ENCODE measurements at places on chromosomes 4 and X.

DNA sequence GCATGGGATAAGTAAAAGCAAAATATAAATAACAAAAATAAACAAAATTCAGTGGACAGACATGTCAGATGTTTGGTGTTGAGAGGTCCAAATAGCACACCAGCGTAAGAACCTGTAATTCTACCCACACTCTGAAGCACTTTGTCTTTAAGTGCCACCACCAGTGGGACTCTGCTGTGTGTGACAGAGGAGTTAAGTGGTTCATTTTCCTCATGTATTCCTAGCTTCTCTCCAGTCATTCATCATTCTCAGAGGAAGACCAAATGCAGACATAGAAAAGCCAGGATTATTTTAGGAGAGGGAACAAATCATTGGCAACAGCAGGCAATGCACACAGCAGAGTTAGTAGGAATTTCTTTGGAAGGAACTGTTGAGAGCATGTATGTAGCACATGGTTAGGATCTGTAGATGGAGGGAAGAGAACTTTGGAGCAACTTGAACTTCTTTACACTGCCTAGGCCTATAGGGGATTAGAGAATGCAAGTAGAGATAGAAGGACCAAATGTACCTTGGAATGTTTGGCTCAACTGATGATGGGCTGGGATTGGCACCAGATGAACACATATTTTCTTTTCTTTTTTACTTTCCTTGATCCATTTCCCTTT lies 43.0 kb upstream of the ARHGAP24 start:
- no peak for DNase-seq

GRCh38 chr4:26893491-26893890 lies 32.9 kb downstream of the STIM2 start:
- DNase-seq = no peak

DNA sequence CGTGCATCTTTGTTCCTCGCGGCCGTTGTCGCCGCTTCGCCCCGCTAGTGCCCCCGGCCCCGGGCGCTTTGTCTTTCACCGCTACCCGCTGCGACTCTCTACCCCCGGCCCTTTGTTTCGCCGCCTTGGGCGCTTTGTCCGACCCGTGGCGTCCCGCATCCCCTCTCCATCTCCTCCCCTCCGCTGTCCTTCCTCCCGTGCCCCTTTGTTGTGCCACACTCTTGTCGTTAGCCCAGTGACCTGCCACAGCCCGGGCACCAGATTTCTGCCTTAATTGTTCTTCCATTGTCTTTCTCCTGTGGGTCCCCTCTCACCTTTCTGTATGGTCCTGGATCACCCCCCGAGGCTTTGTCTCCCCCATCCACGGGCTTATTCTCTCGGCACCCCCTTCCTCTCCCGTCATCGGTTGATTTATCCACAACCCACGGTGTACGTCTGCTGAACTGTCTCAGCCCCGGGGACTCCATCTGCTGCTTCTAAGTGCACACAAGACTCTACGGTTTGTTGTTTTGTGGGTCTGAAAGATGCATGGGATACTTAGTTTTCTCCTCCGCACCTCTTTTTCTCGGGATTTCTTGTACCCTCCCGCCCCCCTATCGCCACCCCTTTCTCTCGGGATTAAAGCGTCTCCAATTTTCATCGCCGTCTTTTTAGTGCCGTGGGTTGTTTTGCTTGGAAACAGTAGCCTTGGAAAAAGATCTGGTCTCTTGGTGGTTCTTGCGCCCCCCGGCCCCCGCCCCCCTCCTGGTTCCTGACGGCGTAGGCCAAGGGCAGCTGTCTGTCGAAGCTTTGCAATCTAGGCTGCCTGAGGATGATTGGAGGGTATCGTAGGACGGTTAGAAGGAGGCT lies 783 bp downstream of the RBPJ start:
- peak; percentile 20 for DNase-seq

DNA sequence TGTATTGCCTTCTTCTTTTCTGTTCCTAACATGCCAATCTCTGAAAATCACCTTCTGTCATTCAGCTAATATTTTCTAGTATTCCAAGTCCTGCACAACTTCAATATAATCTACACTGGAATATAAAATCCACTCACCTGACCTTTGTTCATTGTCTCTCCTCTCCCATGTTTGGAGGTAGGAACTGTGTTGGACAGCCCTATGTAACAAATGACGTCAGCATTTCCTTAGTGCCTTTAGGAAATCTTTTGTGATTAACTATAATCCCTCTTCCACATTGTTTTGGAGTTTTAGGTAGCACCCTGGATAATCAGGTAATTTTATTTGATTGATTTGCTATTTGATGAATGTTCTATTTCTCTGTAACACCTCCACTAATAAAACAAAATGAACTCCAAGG lies 814.8 kb upstream of the PRKX start:
- DNase-seq = no peak

GRCh38 chr4:153152501-153153338 lies 51.5 kb upstream of the TRIM2 start:
- DNase-seq = peak; percentile 64

GRCh38 chr4:77332696-77333270 lies 175.8 kb downstream of the CCNG2 start:
- DNase-seq = no peak

DNA sequence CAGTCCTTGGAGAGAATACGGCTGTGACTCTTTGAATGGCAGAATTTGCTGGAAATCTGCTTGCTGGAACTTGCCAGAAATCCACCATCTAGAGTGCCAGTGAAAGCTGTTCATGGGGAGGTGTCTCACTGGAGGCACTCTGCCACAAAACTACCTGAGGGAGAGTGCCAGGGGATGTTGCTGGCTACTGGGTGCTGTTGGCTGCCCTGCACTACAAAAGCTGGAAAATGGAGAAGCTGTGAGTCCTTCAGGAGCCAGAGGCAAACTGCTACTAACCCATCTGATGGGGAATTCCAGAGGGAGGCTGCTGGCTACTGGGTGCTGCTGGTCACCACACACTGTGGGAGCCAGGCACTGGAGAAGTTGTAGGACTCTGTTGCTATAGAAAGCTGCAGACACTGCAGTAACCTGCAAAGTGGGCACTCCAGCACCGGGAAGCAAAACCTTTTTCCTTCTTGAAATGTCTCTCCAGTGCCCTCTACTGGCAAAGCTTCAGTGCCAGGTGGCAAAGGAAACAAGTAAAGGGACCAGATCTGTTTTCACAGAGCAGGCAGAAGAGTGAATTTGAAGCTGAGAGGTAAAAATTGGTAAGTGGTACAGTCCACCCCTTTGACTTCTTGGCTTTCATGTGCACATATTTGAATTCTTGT lies 47.8 kb upstream of the HSD17B10 start:
- peak; percentile 72 for DNase-seq

- DNase-seq = no peak
These were observed 35.7 kb downstream of the HAND2 start for GRCh38 chr4:173494013-173494970.

DNA sequence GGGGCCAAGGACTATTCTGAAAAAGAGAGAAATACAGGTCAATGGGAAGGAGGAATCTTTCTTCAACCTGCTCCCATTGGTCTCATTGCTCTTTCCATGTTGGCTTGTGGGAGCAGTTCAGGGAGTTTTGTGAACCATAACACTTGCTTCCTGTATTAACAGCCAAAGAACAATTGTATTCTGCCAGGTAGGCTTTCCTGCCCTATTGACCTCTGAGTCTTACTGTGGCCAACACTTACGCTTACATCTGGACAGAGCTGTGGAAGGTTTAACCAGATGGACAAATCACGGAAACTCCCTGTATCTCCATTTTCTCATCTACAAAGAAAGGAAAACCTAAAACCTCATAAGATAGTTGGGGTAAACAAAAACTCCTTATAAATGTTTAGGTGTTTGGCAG lies 30.7 kb downstream of the MID1IP1 start:
- no peak for DNase-seq

Data from NCI-H2227 treated with DMSO at 0.1 percent for 48 hours (cell line).